ENCODE measurements at places on chromosomes 4 and X. TPM values are rescaled to one million over a fixed set of nuclear protein-coding genes. Genes with fewer than 3 reads are reported as not detected.

The CXCL9 gene
- total RNA-seq, result not detected

The IL2 gene
- total RNA-seq, result not detected

The LNX1 gene
- 0.76 TPM for total RNA-seq

The CT45A2 gene
- not detected for total RNA-seq
